ENCODE measurements at places on chromosomes 1 and 21.
A peak's percentile ranks its signal among the peaks of the same experiment; 100 is the strongest.

DNA sequence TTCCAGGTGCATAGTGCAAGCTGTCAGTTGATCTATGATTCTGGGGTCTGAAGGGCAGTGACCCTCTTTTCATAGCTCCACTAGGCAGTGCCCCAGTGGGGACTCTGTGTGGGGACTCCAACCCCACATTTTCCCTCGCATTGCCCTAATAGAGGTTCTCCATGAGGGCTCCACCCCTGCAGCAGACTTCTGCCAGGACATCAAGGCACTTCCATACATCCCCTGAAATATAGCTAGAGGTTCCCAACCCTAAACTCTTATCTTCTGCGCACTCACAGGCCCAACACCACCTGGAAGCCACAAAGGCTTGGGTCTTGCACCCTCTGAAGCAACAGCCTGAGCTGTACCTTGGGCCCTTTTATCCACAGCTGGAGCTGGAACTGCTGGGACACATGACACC, 65.7 kb upstream of the PKN2 start:
- no peak for DNase-seq

GRCh38 chr1:62852253-62852652, 68.3 kb downstream of the ATG4C start:
- DNase-seq, result no peak

- peak; percentile 89 for DNase-seq
These were observed 87.8 kb downstream of the PRKAB2 start for GRCh38 chr1:147084273-147085096.

- DNase-seq, result no peak
These were observed 34.6 kb downstream of the IL12RB2 start for GRCh38 chr1:67342076-67342890.

DNA sequence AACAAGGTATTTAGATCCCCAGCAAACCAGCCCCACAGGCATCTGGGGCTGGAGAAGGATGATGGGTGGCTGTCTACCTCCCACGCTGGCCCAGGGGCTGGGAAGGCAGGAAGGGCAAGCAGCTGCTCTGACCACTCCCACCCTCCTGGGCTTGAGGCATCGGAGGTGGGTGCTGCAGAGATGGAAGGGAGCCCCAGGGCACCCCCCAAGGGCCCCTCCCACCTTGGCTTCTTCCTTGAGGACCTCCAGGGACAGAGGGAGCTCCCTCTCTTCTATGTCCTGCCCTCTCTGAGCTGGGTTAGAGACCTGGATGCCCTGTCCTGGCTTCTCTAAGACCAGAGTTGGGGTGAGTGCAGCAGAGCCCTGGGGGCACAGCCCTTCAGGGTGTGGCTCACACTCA, 3.1 kb downstream of the CD52 start:
- DNase-seq, result no peak

DNA sequence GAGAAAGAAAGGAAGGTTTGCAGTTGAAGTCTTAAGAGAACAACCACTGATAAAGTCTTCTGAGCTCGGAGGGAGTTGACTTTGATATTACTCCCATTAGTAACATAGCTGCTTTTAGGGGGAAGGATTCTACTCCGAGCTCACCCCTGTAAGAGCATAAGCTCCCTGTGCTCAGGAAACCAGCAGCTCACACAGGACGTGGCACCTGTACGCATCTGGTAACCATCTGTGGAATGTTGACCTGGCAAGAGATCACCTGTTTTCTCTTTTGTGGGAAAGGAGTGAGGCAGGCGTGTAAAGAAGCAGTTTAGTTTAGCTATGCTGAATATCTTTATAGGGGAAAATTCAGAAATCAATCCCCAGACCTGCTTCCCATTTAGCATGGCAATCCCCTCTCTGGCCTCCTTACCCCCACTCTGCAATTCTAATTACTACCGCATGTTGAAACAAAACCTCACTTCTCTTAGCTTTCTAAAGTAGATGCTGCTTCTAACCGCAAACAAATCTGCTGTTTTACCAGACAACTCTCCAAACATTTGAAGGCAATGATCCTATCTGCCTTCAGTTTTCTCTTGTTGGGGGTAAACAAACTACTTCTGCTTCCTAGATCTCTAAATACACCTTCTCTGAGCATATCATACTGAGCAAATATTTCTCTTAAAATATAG, 121.8 kb upstream of the KCNK1 start:
- no peak for DNase-seq

GRCh38 chr1:117093870-117094621, 27.5 kb downstream of the TRIM45 start:
- no peak for DNase-seq

DNA sequence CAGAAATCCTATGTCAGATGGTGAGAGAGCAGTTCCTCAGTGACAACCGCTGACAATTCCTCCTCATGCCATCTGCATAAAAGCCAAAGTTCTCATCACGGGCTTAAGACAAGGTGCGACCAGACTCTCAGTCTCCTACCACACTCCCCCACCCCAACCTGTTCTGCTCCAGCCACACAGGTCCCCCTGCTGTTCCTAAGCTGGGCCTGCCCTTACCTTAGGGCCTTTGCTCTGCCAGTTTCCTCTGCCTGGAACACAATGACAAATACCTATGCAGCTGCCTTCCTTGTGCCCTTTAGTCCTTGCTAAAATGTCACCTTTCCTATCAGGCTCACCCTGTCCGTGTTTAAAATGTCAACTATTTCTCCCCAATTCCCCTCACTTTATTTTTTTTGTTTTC, 382.2 kb downstream of the NTNG1 start:
- DNase-seq, result no peak

DNA sequence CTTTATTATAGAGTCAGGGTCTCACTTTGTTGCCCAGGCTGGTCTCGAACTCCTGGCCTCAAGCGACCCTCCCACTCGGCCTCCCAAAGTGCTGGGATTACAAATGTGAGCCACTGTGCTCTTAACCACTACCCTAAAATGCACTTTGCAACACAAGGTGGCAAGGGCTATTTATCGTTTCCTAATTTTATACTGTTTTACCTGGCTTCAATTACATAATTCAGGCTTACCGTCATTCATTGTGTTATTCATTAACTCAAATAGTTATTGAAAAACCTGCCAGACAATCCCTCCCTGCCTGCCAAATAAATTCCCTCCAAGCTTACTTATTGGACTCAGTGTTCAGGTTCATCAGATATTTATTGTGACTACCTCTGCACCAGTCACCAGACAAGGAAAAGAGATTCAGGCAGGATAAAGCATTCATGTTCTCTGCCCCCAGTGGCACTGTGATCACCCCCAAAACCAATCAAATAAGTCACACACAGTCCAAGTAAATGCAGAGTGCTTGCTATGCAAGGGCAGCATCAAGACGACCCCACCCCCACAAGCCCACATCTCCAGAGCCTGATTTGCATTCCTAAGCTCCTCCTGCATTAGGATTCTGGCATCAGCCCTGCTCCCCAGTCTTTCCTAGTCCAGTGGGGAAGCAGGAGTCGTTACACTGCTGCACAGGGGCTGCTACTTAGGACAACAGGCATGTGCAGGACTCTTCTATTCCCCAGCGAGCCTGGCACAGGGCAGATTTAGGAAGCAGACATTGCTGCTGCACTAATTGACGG, 8.1 kb downstream of the PAQR7 start:
- DNase-seq, result peak; percentile 16

- DNase-seq, result no peak
These were observed 52.1 kb downstream of the FMO4 start for GRCh38 chr1:171366085-171366484.

DNA sequence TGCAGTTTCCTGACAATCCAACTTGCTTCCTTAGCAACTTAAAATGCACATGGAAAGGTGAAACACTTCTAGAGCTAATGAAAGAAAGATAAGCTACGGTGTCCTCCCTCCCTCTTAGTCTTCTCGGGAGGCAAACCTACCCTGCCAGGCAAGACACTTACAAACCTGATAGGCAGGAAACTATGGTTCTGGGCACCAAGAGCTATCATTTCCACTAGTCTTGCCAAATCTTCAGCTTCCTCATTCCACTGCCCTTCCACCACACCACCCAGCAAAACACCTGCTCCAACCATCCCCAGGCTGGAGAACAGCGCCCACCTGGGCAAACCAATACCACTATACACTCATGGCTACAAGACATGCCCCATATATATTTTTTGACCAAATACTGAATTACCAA, 15.2 kb downstream of the NDC1 start:
- no peak for DNase-seq

DNA sequence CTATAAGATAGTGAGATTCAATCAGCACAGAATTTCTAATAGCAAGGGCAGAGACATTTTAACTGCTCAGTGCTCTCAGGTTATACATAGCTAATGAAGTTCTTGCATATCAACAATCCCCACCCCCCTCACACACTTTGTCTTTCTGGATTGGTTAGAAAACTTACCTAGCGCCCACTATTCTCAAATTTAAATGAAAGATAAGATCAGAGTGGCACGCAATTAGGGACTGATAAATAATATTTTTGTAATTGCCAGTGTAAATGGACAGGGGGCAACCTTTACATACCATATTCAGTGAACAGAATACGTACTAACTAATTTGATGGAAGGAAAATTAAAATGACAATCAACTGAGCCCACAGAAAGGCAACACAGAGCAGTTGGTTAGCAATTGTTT, 11.7 kb downstream of the SELL start:
- DNase-seq, result no peak

DNA sequence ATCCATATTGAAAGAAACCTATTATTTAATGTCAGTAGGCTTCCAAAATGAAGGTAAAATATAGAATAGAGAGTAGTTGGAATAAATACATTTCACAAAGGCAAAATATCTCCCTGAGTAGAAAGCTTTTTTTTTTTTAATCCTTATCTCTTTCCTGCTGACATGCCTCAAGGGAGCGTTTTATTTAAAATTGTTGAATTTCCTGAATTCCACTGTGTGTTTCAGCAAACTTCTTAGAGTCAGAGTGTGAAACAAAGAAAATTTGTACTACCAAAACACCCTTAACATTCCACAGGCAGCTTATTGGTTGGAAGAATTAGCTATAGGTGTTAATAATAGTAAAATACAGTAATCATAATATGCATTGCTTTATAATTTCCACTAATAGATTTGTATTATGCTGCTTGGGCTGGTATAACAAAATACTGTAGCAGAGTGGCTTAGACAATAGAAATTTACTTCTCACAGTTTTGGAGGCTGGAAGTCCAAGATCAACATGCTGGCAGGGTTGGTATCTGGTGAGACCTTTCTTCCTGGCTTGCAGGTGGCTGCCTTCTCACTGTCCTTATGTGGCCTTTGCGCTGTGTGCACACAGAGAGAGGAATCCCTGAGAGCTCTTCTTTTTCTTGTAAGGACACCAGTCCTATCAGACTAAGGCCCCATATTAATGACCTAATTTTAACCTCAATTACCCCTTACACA, 468.4 kb upstream of the C1orf87 start:
- no peak for DNase-seq

DNA sequence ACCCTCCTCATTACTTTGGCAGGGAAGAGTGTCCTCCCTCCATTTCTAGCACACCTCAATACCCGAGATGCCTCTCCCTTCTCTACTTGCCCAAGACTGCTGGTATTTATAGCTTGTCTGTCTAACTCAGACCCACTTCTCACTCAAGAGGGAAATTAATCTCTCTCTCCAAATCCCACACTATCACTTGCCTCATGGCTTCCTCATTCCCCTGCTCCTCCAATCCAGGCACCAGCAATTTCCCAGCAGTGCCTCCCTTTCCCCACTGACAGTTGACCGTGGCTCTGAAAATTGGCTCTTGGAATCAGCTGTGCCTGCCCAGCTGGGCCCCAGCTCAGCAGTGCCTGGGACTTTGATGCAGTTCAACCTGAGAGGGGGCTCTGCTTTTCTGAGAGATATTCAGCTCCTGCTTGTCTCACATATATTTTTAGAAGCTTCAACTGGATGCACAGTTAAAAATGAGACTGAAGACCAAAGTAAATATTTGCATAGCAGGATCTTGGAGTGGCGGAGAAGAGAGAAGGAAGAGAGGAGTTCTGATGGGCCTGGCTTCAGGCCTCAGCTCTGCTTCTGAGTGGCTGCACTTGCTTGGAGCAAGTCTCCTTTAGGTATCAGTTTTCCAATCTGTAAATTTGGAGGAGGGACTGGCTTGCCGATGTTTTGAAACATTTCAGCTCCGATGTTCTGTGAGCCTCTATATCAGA, 81.1 kb upstream of the SPATA6 start:
- DNase-seq, result no peak

GRCh38 chr1:244796719-244797406, 38.6 kb upstream of the COX20 start:
- DNase-seq, result peak; percentile 74

DNA sequence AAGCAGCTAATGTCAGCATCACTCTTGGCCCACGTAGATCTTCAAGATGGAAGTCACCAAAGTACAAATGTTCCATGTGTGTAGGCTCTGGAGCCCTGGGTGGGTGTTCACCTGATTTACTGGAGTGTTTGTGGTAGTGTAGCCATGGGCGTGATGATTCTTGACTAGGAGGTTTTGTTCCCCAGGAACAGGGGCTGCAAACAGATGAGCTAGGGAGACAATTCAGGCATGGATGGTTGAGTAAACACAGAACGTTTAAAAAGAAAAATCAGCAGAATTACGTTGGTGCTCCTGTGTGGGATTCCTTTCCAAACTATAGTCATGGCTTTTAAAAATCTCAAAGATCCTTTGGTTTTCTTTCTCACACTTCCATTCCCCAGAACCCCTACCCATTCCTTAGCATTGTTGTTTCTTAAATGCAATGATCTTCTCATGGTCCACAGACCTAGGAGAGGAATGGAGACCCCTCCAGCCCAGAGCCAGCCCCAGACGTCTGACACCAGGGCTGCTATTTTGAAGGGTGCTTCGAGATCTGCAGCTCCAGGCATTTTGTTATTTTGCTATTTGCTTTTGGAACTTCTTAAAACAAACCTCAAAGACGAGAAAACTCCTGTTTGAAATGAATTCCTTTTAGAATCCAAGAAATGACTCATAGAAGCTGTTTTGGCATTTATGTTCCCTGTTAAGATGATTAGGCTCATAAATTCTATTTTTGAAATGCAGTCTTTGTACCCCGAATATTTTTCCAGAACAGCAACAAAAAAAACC, 115.1 kb downstream of the ETS2 start:
- DNase-seq, result no peak

GRCh38 chr1:224052772-224053171, 61.1 kb upstream of the FBXO28 start:
- DNase-seq, result no peak

DNA sequence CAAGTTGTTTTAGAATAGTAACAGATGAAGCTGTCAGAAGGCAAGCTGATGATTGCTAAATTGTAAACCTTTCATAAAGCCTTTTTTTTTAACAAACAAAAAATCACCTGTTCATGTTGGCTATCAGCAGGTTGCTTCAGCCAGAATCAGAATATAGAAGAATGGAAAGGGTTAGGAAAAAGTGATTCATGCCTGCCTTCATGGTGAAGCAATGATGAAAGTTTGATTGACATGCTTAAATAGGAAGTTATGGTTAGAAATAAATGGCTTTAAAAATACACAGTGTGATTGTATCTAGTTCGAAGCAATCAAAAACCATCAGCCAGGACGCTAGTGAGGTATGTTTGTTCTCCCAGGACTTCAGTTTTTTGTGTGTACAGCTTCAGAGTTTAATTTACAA, 37.9 kb downstream of the GABPA start:
- no peak for DNase-seq

GRCh38 chr1:20276485-20277159, 14.1 kb upstream of the VWA5B1 start:
- DNase-seq, result no peak

- DNase-seq, result peak; percentile 68
These were observed 30.2 kb upstream of the CLDN14 start for GRCh38 chr21:36509973-36510664.

- no peak for DNase-seq
These were observed 185.8 kb upstream of the PLD5 start for GRCh38 chr1:242710286-242710685.
